ENCODE measurements at places on chromosomes 1 and 21.

GRCh38 chr1:54846301-54846700 lies 40.7 kb downstream of the DHCR24 start:
- no peak for DNase-seq

- peak; percentile 68 for DNase-seq
These were observed 20.5 kb upstream of the RPTN start for GRCh38 chr1:152179566-152179965.

- no peak for DNase-seq
These were observed 51.1 kb upstream of the PDC start for GRCh38 chr1:186511761-186512637.

DNA sequence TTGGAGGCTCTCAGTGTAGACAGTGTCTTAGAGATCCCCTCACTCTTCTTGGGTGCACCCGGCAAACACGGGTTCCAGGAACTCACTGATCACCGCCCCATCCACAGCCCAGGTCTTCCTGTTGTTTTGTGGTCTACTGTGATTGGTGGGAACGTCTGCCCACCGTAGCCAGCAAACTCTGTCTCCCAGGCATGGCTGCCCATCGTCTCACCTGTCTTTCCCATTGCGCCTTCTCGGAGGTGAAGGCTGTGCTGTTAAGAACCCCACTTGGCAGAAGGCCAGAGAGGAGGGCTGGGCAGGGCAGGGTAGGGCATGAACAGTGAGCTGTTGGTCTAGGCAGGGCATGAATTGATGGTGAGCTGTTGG lies 14.1 kb upstream of the KCNA2 start:
- no peak for DNase-seq

DNA sequence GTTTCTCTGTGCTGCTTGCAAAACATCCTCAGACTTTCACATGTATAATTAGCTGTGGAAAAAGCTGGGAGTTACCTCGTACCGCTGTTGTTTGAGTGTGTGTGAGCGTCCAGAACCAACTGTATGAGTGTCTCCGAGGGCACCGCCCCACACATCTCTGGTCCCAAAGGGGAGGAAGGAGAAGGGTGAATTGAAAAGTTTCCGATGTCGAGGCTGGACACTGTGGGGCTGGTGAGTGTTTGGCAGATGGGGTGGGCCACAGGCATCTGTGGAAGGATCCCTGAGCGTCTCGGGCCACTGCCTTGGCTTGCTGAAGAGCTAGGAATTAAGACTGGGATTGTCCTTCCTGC lies 1.2 kb downstream of the ATP2B4 start:
- DNase-seq, result peak; percentile 62

DNA sequence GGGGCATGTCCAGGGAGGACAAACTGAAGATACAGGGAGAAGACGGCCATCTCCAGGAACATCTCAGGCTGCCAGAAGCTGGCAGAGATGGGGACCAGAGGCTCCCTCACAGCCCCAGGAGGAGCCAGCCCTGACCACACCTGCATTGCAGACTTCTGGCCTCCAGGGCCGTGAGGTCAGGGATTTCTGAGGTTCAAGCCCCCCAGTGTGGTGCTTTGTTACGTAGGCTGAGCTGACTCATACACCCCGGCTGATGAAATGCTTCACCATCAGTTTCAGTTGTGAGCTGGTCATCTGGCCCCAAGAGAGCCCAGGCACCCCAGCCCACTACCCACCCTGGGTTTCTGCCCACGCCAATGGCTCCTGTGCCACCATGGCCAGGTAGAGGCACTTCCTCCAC lies 106.4 kb downstream of the SIK1 start:
- peak; percentile 44 for DNase-seq

DNA sequence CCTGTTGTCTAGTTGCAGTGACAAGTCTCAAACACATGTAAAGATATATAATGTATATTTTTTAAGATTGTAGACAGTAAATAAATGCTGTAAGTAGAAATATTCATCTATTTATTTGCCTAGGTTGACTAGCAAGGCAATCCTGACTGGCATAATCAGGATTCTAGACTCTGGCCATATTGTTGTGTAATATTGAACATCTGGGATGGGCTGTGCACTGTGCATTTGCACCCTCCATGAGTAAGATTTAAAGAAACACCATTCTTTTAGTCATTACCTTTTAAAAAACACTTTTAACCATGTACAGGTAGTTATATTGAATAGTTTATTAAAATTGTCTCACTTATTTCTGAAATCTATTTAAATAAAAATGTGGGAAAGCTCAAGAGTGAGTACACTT lies 32.4 kb downstream of the RASAL2 start:
- DNase-seq, result no peak

GRCh38 chr1:14778898-14779865 lies 180.7 kb downstream of the KAZN start:
- peak; percentile 17 for DNase-seq

Measured in EL (cell line).